Pancreas (tissue), 10 donors: ENCODE measurements at places on chromosomes 11 and 22.

- no peak for DNase-seq
These were observed 80.8 kb downstream of the SGSM3 start for GRCh38 chr22:40451210-40451609.

- no peak for DNase-seq
These were observed 381.3 kb downstream of the CTTN start for GRCh38 chr11:70779433-70780245.

DNA sequence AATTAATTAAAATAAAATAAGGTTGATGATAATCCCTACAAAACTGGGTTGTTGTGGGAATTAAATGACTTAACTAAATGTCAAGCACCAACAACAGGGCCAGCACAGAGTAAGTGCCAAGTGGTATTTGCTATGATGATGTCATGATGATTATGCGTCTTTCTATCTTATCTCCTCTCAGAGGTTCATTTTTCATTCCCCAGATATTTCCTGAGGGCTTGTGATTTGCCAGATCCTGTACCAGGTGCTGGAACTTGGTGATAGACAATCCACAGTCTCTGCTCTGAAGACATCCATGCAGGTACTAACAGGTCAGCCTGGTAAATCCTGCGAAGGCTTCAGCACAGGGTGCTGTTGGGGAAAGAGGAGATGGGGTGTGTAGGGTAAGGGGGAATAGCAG lies 8.1 kb upstream of the MYH9 start:
- no peak for DNase-seq

DNA sequence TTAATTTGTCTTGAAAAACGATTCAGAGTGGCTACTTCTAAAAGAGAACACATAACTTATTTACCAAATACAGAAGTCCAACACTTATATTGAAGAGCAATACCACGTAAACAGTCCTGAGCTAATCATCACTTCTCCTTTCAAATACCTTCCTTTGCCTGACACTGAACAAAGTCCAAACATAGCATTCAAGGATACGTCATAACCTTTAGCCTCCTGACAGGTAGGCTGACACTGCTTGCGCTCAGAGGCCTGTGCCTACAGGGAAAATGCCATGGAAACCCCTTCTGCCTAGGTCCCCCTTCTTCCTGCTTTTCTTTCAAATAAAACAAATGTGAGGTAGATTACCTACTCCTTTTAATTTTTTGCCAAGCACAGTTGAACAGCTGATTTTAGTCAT lies 510.0 kb downstream of the INSC start:
- no peak for DNase-seq

- DNase-seq: no peak
These were observed 27.9 kb downstream of the NOX4 start for GRCh38 chr11:89463266-89463780.

DNA sequence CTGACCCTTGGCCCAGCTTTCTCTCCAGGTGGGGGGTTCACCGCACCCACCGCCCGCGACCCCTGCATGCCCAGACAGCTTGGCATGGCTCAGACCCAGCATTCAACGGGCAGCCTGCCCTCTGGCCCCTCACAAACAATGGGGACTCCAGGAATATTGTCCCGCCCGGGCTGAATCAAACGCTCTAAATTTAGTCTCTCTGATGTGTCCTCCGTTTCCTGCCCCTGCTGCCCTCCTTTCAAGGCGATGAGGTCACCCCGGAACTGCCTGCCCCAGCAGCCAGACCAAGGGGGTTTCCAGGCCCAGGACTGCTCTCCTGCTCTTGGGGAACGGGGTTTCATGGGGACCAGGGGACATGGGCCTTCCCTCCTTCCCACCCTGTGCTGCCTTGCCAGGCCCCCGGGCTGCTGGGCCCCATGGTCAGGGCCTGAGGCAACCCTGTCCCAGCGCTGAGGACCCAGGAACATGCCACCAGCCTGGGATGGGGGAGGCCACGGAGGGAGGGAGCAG lies 10.1 kb upstream of the PDGFB start:
- DNase-seq: no peak
